ENCODE measurements at places on chromosomes 11 and 22.
A peak's percentile ranks its signal among the peaks of the same experiment; 100 is the strongest.

DNA sequence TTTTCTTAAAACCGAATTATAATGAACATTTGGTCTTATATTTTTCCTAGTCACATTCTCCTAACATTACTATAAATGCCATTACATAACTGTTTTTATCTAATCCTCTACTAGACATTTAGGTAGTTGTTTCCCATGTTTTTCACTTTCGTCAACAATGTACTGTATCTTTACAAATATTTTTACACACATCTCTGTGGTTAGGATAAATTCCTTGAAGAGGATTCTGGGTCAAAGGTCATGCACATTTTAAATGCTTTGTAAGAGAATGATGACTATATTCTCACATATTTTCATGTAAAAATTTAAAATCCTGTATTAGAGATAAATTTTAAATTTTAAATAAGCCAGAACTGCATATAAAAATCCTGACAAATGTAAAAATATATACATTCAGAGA lies 61.3 kb upstream of the CLNS1A start:
- no peak for DNase-seq

- no peak for DNase-seq
These were observed 301.8 kb upstream of the CADM1 start for GRCh38 chr11:115806056-115806455.

- DNase-seq: no peak
These were observed 626.4 kb downstream of the BRD1 start for GRCh38 chr22:49201046-49201970.

- peak; percentile 39 for DNase-seq
These were observed 5.3 kb upstream of the TNKS1BP1 start for GRCh38 chr11:57330029-57330428.

DNA sequence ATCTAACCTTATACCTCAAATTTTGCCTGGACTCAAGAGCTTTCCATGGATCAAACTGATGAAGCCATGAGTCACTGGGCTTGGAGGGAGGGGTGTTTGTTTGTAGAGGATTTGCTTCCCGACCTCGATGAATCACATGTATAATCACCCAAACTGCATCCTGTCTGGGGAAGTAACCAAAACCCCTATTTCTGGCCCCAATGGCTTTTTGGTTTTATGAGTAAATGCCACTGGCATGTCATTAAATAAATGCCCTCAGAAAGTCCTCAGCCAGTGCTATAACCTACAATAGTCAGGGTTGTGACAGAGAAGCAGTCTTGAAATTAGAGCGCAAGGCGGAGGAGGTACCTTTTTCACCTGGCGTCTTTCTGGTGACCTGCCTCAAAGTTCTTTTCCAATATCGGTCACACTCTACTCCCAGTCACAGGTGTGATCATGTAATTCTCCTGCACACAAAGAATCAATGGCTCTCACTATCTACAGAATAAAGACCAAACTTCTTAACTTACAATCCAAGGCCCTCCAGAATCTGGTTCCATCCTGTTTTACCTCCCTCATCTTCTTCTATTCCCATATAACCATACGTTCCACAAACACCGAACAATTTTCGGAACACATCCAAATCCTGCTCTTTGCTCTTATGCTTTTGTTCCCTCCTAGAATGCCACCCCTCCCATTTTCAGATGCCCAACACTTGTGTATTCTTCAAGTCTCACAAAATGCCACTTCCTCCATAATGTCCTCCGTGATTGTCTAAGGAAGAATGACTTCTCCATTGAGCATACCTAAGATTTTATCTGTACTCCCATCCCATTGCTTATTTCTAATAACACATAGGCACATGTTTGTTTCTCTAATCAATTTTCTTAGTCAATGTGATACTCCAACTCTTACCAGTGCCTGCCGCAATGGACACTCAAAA lies 81.3 kb upstream of the BLID start:
- DNase-seq: no peak

DNA sequence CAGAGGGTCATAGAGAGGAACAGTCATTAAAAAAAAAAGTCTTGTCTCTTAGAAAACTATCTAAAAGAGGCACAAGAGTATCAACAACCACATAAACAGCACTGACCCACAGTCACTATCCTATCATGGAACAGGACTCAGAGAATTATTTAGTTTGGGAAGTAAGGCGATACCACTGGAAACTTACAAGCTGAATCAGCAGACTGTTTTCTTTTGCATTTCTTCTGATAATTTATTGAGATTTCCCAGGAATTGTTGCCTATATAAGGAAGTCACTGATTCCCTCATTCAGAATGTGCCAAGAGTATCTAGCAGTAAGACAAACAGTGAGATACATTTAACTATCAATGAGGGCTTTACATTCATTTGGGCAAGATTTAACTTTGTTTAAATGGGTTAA lies 304.1 kb downstream of the GUCY1A2 start:
- DNase-seq: no peak
